ENCODE measurements at places on chromosomes 2 and 18.

- DNase-seq: no peak
Observed at GRCh38 chr2:188146888-188147287, 144.8 kb upstream of the GULP1 start.

DNA sequence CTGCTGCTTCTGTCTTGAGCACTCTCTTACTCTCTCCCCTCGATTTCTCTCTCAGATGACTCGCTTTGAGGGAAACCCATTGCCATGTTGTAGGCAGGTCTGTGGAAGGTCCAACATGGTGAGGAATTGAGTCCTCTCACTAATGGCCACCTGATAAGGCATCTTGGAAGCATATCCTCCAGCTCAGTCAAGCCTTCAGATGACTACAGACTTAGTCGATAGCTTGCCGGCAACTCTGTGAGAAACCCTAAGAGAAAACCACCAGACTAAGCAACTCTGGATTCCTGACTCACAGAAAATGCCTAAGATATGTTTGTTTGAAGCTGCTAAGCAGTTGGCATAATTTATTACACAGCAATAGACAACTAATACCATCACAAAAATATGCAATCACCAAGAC is 51.2 kb downstream of the WDR75 start:
- no peak for DNase-seq

DNA sequence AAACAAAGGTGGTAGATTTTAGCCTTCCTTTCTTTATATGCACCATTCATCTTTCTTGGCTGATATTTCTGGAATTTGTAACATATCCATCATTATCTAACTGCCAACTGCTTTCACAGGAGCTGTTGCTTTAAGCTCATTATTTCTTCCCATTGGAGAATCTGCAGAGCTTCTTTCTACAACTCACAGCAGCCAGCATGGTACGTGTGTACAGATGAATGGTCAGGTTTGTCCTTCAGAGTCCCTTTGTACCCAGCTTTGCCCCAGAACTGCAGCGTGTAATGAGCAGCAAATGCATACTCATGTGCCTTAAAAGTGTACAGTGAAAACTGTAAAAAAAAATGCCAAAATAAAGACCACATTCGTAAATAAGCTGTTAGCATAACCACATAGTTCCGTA is 260.9 kb downstream of the FIGN start:
- no peak for DNase-seq

DNA sequence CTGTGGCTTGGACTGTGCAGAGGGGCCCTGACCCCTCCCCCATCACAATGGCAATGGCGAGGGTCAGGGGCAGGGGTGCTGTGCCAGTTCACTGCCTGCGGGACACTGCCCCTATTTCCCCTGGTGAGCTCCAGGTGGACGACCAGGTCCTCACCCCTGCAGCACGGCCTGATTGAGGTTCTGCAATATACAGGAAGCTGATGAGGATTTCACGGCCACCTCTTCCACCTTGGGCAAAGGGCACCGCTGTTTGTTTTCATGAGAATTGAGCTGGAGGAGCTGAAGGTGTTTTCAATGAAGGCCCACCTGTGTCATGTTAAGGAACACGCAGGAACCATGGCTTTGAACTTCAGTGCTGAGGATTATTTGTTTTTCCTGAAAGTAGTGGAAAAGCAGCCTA is 96.3 kb downstream of the OSR1 start:
- DNase-seq: no peak

- no peak for DNase-seq
Observed at GRCh38 chr2:174112073-174112472, 136.3 kb downstream of the OLA1 start.

- no peak for DNase-seq
Observed at GRCh38 chr2:10000541-10000940, 42.8 kb upstream of the KLF11 start.

DNA sequence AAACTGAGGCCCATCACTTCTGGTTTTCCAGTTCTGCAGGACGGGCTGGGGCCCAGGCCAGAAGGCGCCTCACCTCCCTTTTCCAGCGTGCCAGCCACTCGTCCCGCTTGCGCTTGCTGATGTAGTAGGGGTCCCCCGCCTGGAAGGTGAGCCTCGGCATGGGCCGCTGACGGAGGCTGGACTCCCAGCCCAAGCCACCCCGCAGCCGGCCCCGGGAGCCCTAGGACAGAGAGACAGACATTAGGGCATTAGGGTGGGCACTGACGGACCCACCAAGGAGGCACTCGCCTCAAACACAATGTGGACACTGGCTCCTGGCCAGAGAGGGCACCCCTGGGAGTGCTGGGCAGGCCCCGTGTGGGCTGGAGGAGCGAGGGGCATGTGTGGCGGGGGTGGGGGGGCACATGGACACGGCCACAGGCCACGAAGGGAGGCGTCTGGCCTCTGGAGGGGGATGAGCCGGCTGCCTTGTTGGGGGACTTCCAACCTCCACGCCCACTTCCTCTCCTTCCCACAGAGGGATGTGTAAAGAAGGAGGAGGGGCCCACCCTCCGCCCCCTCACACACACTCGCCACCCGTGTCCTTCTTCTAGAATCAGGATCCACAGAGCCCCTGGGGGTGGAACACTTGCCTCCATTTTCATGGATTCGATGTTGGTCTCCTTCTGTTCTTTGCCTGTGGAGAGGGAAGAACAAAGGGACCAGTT is 66.7 kb downstream of the DNMT3A start:
- peak; percentile 69 for DNase-seq

DNA sequence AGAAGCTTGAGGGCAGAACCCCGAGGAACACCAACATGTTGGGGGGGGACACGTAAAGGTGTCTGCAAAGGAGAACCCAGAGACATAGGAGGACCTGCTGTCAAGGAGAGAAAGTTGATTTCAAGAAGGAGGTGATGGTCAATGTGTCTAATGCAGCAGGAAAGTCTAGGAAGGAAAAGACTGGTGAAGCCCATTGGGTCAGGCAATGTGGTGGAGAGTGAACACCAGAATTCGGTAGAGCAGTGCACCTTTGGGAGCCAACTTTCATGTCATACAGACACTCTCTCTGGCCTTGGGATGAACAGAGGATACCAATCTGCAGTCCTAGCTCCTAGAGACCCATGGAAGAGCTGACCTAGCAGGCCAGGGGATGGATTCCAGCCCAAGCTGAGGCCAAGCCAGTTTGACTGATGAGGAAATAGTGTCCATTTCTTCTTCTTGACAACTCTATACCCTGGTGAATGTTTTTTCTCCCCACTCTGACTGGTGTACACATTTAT is 101.9 kb downstream of the MYCN start:
- DNase-seq: no peak

DNA sequence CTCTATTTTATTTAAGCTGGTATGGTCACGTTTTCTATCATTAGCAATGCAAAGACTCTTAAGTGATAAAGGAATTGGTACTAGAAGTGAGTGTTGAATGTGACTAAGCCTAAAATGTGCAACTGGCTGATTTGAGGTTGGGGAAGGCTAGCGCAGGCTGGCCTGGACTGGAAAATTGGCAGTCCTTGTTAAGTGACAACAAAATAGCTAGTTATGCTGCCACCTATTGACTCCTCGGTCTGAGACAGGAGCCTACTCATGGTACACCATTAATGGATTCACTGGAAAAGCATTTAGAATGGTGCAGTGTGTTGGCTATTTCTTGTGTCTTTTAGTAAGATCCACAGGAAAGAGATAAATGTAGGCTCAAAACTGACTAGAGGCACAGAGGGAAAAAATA is 5.7 kb upstream of the WIPF1 start:
- DNase-seq: no peak

- peak; percentile 51 for DNase-seq
Observed at GRCh38 chr2:175180701-175181103, 808 bp downstream of the ATP5MC3 start.

GRCh38 chr2:127515383-127515915 is 10.8 kb downstream of the IWS1 start:
- DNase-seq: no peak

DNA sequence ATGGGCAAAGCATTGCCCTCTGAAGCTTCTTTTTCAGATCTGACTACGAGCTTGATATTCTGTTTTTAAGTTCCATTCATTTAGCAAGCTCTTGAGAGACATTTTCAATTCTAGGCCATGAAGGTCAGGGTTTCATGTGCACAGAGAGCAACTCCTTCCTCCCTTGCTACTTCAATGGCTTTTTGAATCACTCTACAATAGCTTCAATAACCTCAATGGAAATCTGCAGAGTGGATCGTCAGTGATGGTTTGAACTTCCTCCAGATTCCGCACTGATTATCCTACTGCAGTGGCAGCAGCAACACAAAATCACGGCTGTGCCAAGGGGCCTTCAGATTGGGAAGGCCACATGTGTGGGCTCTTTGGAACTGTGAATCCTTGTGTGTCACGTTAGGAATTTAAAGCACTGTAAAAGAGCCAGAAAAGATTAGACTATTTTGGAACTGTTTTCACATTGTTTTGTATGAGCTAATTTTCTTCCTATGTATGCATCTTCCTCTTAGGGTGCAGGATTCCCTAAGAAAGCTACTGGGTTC is 88.4 kb upstream of the MGAT4A start:
- DNase-seq: no peak

DNA sequence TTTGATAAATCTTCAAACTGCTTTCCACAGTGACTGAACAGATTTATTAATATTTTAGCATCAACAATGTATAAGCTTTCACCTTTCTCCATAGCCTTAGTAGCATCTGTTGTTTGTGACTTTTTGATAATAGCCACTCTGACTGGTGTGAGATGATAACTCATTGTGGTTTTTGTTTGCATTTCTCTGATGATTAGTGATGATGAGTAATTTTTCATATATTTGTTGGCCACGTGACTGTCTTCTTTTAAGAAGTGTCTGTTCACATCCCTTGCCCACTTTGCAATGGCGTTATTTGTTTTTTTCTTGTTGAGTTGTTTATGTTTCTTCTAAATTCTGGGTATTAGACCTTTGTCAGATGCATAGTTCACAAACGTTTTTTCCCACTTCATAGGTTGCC is 952.9 kb downstream of the TRIB2 start:
- DNase-seq: no peak

GRCh38 chr18:54109131-54109683 is 115.3 kb downstream of the MBD2 start:
- no peak for DNase-seq

DNA sequence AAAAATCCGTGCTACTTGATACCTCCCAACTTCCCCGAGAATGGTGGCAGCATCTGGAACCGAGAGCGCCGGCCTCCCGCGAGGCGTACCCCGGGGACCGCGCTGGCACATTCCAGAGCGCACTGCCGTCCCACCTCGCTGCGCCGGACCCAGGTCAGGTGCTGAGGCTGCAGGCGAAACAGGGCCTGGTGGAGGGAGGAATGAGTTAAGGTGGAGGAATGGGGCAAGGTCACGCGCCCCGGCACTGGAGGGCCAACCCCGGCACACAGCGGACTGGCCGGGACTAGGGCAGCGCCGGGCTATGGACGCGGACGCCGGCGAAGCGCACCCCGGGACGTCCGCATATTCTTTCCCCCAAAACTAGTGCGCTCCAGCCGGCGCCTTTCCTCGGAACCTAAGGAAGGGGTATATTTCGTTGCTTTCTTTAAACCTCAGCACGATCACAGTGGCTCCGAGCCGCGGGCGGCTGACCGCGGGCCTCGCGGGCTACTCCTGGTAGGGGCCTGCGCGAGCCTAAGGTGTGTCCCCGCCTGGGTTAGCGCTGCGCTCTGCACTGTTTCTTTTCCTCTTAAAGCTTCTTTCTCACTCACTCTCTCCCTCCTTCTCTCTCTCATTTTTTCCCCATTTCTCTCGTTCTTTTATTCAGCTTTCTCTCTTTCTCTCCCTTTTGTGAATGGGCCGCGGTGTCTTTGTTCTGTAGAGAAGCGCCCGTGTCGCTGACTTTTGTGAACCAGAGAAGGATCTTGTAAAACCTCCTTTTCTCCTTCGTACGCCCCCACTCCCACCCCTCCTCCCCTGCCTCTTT is 2.1 kb upstream of the OTX1 start:
- DNase-seq: peak; percentile 44

GRCh38 chr18:25171334-25171733 is 180.6 kb downstream of the ZNF521 start:
- no peak for DNase-seq

DNA sequence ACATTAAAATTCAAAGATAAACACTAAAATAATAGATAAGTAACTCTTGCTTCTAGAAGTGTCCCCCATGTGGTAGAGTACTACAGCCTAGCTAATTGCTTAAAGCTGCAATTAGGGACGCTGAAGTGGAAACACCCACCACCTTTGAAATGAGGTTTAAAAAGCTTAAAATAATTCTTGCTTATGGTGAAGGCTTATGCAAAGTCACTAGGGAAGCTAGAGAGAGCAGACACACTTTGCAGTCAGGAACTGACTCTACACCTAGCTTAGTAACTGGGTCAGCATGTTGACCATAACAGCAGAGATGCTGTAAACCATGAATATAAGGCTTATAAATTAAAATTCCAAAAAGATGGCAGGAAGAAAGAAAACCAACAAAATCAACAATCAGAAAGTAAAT is 65.4 kb upstream of the DSG1 start:
- DNase-seq: no peak

DNA sequence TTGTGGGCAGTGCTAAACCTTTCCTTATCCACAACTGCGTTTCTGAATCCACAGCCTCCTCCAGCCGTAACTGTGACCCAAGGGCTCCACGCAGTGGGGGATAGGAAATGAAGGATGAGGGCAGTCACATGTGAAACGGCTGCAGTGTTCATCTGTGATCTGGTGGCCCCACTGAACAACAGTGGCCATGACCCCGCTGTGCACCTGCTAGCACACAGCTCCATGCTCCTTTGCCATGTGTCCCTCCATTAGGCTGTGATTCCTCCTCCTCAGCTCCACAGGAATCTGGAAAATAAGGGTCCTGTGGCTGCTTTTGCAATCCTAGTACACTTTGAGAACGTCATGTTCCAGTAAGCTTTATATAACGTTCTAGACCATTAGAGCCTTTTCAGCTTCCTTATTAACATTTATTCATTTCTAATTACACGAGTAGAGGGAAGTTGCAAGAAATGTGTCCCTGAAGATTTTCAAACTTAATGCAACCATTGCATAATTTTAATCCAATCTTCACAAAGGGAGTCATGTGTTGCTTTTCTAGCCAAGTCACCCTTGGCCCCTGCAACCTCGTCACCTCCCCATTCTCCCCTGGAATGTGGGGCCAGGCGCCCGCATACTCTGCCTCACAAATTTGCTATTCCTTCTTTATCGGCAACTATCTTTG is 7.1 kb upstream of the NAPG start:
- DNase-seq: no peak

DNA sequence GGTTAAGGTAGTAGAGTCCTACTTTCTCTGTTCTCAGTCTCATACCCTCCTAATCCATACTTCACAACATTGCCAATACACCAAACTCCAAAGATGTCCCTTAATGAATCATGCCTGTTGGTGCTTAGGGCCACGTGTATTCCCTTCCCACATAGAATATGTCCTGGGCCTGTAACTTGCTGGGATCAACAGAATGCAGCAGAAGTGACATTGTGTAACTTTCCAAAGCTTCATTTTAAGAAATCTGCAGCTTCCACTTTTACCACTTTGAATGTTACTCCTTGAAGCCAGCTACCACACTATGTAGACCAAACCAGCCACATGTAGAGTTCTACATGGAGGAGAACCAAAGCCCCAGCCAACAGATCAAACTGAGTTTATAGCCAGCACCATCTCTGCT is 58.5 kb upstream of the ARHGAP15 start:
- no peak for DNase-seq

GRCh38 chr2:160109243-160109642 is 46.8 kb upstream of the PLA2R1 start:
- no peak for DNase-seq

GRCh38 chr2:105750735-105751134 is 6.0 kb downstream of the NCK2 start:
- DNase-seq: no peak
